Neural crest cell (in vitro differentiated cells): ENCODE measurements at places on chromosomes 5 and 9. TPM values are rescaled to one million over a fixed set of nuclear protein-coding genes. Genes with fewer than 3 reads are reported as not detected.

- no peak overlapping the region for H3K27ac ChIP-seq
- no peaks in the 10 kb centered on the region for H3K36me3 ChIP-seq
- no peak overlapping the region for H3K4me3 ChIP-seq
- H3K4me1 ChIP-seq: peaks cover 7% of the 10 kb centered on the region
These were observed 8.2 kb upstream of the RPS14 start for GRCh38 chr5:150457562-150458240.

GRCh38 chr5:156042726-156043125, 284.2 kb upstream of the SGCD start:
- no peak overlapping the region for H3K4me3 ChIP-seq
- peaks cover 5% of the 10 kb centered on the region for H3K4me1 ChIP-seq
- H3K27me3 ChIP-seq: peaks cover 15% of the 10 kb centered on the region
- DNase-seq: no peak
- H3K36me3 ChIP-seq: no peaks in the 10 kb centered on the region

DNA sequence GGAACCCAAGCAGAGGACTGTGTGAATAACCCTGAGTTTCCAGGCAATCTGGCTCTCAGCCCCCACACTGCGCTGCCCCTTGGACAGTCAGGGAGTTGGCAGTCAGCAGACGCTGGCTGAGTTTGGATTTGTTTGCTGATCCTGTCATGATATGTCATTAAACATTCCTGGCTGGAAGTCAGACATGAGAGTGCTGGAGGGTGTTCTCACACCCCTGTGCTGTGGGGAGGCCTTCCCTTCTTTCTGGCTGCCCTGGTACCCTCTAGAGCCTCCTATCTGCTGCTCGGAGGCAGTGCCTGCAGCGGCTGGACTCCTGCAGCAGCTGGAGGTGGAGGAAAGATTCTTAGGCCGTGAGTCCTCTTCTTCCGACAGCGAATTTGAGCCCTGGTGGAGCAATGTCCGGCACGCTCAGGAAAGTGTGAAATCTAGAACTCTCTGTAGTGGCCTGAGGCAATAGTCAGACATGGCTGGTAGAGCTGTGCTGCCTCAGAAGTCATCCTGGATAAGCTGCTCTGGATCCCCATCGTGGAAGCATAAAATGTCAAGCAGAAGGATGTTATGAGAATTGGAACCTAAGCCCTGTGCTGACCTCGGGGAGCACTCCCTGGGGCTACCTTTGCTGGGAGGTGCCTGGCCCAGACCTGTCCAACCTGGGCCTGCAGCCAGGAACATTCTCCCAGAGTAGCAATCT, 72.0 kb downstream of the PDE8B start:
- H3K4me3 ChIP-seq: no peak overlapping the region
- no peaks in the 10 kb centered on the region for H3K27me3 ChIP-seq
- no peaks in the 10 kb centered on the region for H3K4me1 ChIP-seq
- no peak for DNase-seq
- no peaks in the 10 kb centered on the region for H3K36me3 ChIP-seq

- no peak overlapping the region for H3K27ac ChIP-seq
- peaks cover 26% of the 10 kb centered on the region for H3K27me3 ChIP-seq
- DNase-seq: no peak
- no peaks in the 10 kb centered on the region for H3K36me3 ChIP-seq
- peaks cover 6% of the 10 kb centered on the region for H3K4me1 ChIP-seq
- no peak overlapping the region for H3K4me3 ChIP-seq
These were observed 3.8 kb upstream of the IGFBPL1 start for GRCh38 chr9:38428062-38428461.

- no peak overlapping the region for H3K27ac ChIP-seq
- no peak overlapping the region for H3K4me3 ChIP-seq
- no peak for DNase-seq
These were observed 1060.7 kb downstream of the EFNA5 start for GRCh38 chr5:106610041-106610440.

DNA sequence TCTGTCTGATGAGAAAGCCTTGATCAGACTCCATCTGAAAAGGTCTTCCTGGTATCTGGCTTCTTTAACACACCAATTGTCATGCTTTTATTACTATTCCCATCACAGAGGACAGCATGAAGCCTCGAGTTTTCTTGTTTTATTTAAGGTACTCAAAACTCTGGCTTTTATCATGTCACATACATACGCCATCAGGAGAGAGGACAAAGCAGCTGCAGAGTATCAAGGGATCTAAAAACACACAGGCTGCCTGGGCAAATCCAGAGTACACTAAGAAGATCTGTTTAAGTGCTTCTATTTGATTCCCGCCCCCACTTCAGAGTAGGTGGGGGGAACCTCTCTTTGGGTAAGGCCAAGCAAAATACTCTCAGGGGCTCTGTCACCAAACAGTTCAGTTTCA, 277.2 kb downstream of the SPOCK1 start:
- no peak for DNase-seq
- H3K27ac ChIP-seq: no peak overlapping the region
- peaks cover 20% of the 10 kb centered on the region for H3K27me3 ChIP-seq
- no peaks in the 10 kb centered on the region for H3K4me1 ChIP-seq

Gene CCDC112
- total RNA-seq: 11.0 and 11.7 TPM in 2 replicates

- no peak overlapping the region for H3K27ac ChIP-seq
- peaks cover 9% of the 10 kb centered on the region for H3K4me1 ChIP-seq
- H3K4me3 ChIP-seq: no peak overlapping the region
- no peaks in the 10 kb centered on the region for H3K27me3 ChIP-seq
- no peaks in the 10 kb centered on the region for H3K36me3 ChIP-seq
These were observed 70.3 kb upstream of the ATP10B start for GRCh38 chr5:160922311-160922710.

Gene HNRNPH1
- total RNA-seq: 1,155 and 1,166 TPM in 2 replicates

Gene ARHGEF39
- 27.2 and 28.0 TPM in 2 replicates for total RNA-seq

GRCh38 chr5:178526773-178527457, 63.3 kb downstream of the COL23A1 start:
- no peak overlapping the region for H3K4me3 ChIP-seq
- H3K27ac ChIP-seq: peak overlapping the region; percentile 27

- no peaks in the 10 kb centered on the region for H3K4me1 ChIP-seq
- no peak overlapping the region for H3K4me3 ChIP-seq
- H3K36me3 ChIP-seq: no peaks in the 10 kb centered on the region
These were observed 309.4 kb downstream of the DIRAS2 start for GRCh38 chr9:90333226-90333625.

DNA sequence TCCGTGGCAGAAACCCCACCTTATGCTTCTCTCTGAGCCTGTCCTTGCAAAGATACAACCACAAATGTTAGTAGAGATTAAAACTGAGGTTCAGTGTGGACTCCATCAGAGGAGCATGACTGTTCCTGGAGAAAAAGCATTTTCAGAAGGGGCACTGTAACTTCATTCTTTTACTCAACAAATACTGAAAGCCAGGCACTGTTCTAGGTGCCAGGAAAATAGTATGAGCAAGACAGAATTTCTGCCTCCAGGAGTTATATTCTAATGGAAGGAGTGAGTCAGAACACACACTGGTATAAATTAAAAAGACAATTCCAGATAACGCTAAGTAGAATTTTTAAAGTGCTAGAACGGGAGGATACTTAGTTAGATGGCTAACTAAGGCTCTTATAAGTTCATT, 251.4 kb upstream of the GAS1 start:
- H3K36me3 ChIP-seq: no peaks in the 10 kb centered on the region
- no peak overlapping the region for H3K27ac ChIP-seq
- peaks cover 11% of the 10 kb centered on the region for H3K4me1 ChIP-seq

- no peaks in the 10 kb centered on the region for H3K4me1 ChIP-seq
- no peaks in the 10 kb centered on the region for H3K27me3 ChIP-seq
- H3K36me3 ChIP-seq: no peaks in the 10 kb centered on the region
- no peak overlapping the region for H3K27ac ChIP-seq
- no peak overlapping the region for H3K4me3 ChIP-seq
- DNase-seq: no peak
These were observed 159.8 kb upstream of the HMHB1 start for GRCh38 chr5:143652108-143652700.

Gene MYMK
- total RNA-seq: not detected in 2 replicates

GRCh38 chr9:33331377-33331891, 41.1 kb downstream of the NFX1 start:
- no peaks in the 10 kb centered on the region for H3K27me3 ChIP-seq
- no peaks in the 10 kb centered on the region for H3K4me1 ChIP-seq
- H3K36me3 ChIP-seq: peaks cover 20% of the 10 kb centered on the region
- no peak overlapping the region for H3K4me3 ChIP-seq
- DNase-seq: no peak

Gene GNA14
- total RNA-seq: not detected in 2 replicates

GRCh38 chr5:76838481-76839261, 11.1 kb upstream of the S100Z start:
- no peaks in the 10 kb centered on the region for H3K36me3 ChIP-seq
- no peak for DNase-seq
- no peaks in the 10 kb centered on the region for H3K4me1 ChIP-seq
- H3K27ac ChIP-seq: no peak overlapping the region
- H3K4me3 ChIP-seq: no peak overlapping the region
- no peaks in the 10 kb centered on the region for H3K27me3 ChIP-seq

Gene ZNF883
- total RNA-seq: 8.7 TPM in 2 replicates
